Progenitor cell of endocrine pancreas (in vitro differentiated cells): ENCODE measurements at places on chromosomes 7 and 10.

- no peaks in the 10 kb centered on the region for H3K36me3 ChIP-seq
- no peak overlapping the region for H3K27ac ChIP-seq
- H3K4me3 ChIP-seq = no peak overlapping the region
- no peaks in the 10 kb centered on the region for H3K27me3 ChIP-seq
- H3K4me1 ChIP-seq = peaks cover 9% of the 10 kb centered on the region
Observed at GRCh38 chr7:51029701-51030191, 247.1 kb upstream of the GRB10 start.

DNA sequence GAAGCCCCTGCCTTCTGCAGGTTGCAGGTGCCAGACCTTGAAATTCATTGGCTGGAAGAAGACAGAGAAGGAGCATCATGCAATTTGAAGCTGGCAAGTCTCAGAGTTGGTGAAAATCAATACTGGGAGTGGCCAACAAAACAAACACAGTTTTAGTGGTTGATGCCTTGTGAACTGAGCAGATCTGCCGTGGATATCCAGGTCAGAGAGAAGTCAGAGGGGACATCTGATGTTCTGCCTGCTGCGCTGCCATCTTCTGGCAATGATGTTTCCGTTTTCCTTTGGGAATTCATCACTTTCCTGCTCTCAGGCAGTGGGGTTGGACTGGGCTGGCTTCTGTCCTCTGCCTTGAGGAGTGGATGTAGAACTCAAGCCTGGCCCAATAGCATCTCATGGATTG, 132.0 kb downstream of the RPS24 start:
- no peak overlapping the region for H3K27ac ChIP-seq
- no peak overlapping the region for H3K4me3 ChIP-seq
- no peaks in the 10 kb centered on the region for H3K36me3 ChIP-seq

GRCh38 chr7:13407911-13408310, 581.6 kb downstream of the ETV1 start:
- no peaks in the 10 kb centered on the region for H3K27me3 ChIP-seq
- no peak overlapping the region for H3K4me3 ChIP-seq
- H3K36me3 ChIP-seq = peaks cover 2% of the 10 kb centered on the region
- no peak for DNase-seq
- peak overlapping the region; percentile 76 for H3K27ac ChIP-seq

GRCh38 chr10:70508912-70509756, 30.6 kb downstream of the PALD1 start:
- no peaks in the 10 kb centered on the region for H3K27me3 ChIP-seq
- H3K27ac ChIP-seq = peak overlapping the region; percentile 49
- DNase-seq = no peak
- no peak overlapping the region for H3K4me3 ChIP-seq

DNA sequence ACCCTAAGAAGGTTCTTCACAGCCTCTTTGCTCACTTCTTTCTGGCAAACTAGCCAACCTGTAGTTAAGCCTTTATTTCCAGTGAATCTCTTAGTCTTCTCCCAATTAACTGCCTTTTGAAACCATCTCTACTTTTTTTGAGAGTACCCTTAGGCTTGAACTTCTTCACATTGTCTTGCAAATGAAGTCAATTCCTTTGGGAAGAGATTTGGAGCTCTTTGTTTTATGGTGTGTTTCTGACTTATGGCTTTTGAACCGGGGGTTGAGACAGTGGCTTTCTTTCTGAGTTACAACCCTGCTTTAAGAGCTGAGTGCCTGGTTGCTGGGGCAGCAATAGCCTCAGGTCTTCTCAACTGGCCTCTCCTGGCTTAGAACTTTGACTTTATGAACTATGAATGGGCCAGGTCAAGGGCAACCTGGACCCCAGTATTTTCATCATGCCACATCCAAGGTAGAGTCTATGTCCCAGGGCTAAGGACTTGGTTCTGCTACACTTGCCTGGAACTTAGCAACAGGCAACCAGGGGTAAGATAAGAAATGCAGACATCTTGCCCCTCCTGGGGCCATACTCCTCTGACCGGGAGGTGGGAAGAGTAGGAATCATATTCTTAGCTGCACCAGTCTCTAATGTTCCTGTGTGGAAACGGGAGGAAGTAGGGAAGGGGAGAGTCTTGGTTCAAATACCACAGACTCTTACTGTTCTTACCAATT, 53.0 kb downstream of the SP4 start:
- H3K27me3 ChIP-seq = no peaks in the 10 kb centered on the region
- H3K27ac ChIP-seq = no peak overlapping the region
- peaks cover 33% of the 10 kb centered on the region for H3K36me3 ChIP-seq
- no peak for DNase-seq
- peaks cover 9% of the 10 kb centered on the region for H3K4me1 ChIP-seq
